HepG2 (cell line): ENCODE measurements at places on chromosomes 3 and 15.

- H3K27me3 ChIP-seq: no peaks in the 10 kb centered on the region
- no peak overlapping the region for H3K27ac ChIP-seq
- no peak overlapping the region for H3K4me3 ChIP-seq
- no peak for DNase-seq
- no peaks in the 10 kb centered on the region for H3K4me1 ChIP-seq
Observed at GRCh38 chr15:93173369-93173768, 84.4 kb upstream of the RGMA start.

DNA sequence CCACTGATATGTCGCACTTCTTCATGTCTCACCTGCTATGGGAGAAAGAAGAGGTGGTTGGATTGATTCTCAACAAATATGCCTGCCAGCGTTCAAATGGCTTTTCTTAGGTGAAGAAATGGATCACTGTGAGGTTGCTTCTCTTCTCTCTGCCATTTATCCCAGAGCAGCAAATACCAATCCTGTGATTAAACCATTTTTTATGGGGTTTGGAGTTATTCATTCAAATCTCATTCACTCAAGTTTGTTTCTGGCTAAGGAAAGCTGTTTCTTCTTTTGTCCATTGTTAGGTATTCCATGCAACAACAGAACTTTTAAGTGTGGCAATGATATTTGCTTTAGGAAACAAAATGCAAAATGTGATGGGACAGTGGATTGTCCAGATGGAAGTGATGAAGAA lies 12.2 kb upstream of the C3orf52 start:
- H3K27ac ChIP-seq: no peak overlapping the region
- H3K4me3 ChIP-seq: no peak overlapping the region
- H3K36me3 ChIP-seq: no peaks in the 10 kb centered on the region
- peaks cover 18% of the 10 kb centered on the region for H3K4me1 ChIP-seq
- no peak for DNase-seq

- H3K27me3 ChIP-seq: no peaks in the 10 kb centered on the region
- H3K4me1 ChIP-seq: peaks cover 71% of the 10 kb centered on the region
- peak overlapping the region; percentile 14 for H3K27ac ChIP-seq
- no peak for DNase-seq
- peak overlapping the region; percentile 62 for H3K4me3 ChIP-seq
- H3K36me3 ChIP-seq: no peaks in the 10 kb centered on the region
Observed at GRCh38 chr15:77508541-77509243, 88.0 kb downstream of the HMG20A start.

GRCh38 chr15:68553994-68554720 lies 24.6 kb upstream of the CORO2B start:
- H3K27me3 ChIP-seq: no peaks in the 10 kb centered on the region
- no peak overlapping the region for H3K27ac ChIP-seq
- H3K4me1 ChIP-seq: no peaks in the 10 kb centered on the region
- H3K4me3 ChIP-seq: no peak overlapping the region

DNA sequence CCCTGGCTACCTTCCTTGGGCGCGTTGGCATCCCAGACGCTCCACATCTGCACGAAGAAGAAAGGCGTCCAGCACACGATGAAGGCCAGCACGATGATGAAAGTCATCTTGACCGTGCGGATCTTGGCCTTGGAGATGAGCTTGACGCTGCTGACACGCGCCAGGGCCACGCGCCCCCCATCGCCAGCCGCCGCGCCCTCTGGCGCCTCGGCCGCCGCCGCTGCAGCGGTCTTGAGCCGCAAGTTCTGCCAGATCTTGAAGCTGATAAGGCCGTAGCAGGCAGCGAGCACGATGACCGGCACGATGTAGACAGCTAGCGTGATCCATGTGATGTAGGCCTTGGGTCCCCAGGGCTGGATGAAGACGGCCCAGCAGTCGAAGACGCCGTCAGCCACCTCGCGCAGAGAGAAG lies 2.2 kb downstream of the OXTR start:
- H3K27ac ChIP-seq: no peak overlapping the region
- peaks cover 38% of the 10 kb centered on the region for H3K4me1 ChIP-seq
- H3K36me3 ChIP-seq: no peaks in the 10 kb centered on the region
- no peak for DNase-seq
- peaks cover 9% of the 10 kb centered on the region; the same call in 2 of the 3 replicates for H3K27me3 ChIP-seq
- H3K4me3 ChIP-seq: no peak overlapping the region

DNA sequence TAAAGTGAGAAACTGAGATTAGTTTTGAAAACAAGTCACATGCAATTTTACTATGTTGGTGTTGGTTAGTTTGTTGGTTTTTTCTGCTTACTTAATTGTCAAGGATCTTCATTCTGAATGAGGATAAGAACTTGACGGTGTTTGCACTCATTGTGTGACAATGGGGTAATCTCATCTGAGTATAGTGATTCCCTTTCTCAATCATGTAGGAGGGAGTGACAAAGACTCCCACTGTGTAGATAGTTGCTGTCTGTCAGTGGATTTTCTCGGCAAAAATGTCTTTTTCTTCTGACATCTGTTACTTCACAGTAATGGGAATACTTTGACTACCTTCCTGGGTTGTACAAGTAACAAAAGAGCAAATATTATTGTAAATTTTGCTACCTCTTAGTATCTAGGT lies 23.5 kb downstream of the KCNH8 start:
- no peak overlapping the region for H3K27ac ChIP-seq
- DNase-seq: no peak
- H3K4me1 ChIP-seq: no peaks in the 10 kb centered on the region
- H3K36me3 ChIP-seq: no peaks in the 10 kb centered on the region
- H3K4me3 ChIP-seq: no peak overlapping the region

GRCh38 chr3:131082871-131083863 lies 56.5 kb downstream of the NEK11 start:
- no peak overlapping the region for H3K4me3 ChIP-seq
- H3K4me1 ChIP-seq: no peaks in the 10 kb centered on the region
- no peak for DNase-seq
- no peak overlapping the region for H3K27ac ChIP-seq
- H3K36me3 ChIP-seq: no peaks in the 10 kb centered on the region

DNA sequence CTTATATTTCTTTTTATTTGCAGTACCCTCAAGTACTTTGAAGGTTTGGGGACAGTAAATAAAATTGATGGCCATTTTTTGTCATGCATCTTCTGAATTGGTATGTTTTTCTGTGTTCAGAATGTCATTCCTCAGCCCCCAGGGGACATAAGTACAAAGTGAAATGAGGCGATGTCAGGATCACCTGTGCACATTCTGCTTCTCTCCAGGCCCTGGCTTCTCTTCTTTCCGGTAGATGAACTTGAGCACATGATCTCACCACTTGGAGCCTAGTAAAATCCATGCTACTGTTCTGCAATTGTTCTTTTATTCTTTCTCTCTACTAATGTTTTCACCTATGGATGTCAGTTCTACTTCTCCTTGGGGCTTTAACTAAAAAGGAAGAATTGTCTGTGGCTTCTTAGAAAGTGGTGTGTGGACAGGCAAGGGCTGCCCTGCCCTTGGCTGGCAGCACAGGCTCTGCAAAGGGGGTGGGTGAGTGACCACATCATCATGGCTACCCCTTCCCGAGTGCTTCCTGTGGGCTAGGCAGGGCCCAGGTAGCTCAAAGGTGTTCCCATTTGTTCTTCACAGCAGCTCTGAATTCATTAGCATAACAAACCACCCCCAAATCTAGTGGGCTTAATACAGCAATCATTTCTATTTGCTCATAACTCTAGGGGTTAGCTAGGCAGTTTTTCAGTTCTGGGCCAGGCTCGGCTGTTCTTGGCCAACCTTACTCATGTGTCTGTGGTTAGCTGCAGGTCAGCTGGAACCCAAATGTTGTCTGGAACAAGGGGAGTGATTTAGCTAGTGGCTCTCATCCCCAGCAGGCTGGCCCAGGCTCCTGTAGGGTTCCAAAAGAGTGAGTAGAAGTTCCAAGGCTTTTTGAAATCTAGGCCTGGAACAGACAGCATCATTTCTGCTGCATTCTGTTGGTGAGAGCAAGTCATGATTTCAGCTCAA lies 154.0 kb upstream of the CTDSPL start:
- H3K4me3 ChIP-seq: no peak overlapping the region
- DNase-seq: no peak
- no peaks in the 10 kb centered on the region for H3K36me3 ChIP-seq
- H3K27me3 ChIP-seq: peaks cover 2% of the 10 kb centered on the region; the same call in 1 of the 2 replicates
- no peaks in the 10 kb centered on the region for H3K4me1 ChIP-seq
- no peak overlapping the region for H3K27ac ChIP-seq

DNA sequence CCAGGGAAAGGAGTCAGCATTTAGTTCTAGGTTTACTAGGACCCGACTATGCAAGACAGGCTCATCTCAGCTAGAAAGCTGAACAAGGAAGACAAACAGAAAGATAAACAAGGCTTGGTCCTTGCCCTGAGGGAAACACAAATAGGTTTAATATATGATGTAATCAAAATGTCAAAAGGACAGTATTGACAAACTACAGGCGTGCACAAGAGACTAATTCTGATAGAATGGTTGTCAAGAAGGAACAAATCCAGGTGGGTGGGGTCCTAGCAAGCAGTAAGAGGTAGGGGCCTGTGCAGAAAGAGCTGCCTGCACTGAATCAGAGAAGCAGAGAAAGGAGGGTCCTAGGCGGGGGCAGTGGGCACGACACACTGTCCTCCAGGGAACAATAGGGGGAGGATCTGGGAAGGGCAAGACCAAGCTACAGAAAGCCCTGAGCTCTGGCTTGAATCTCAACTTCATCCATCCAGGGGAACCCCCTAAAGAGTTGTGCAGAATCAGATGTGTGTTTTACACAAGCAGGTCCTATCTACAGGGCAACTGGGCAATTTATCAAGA lies 23.4 kb downstream of the RFTN1 start:
- H3K36me3 ChIP-seq: no peaks in the 10 kb centered on the region
- no peak for DNase-seq
- no peak overlapping the region for H3K27ac ChIP-seq
- no peaks in the 10 kb centered on the region for H3K4me1 ChIP-seq

DNA sequence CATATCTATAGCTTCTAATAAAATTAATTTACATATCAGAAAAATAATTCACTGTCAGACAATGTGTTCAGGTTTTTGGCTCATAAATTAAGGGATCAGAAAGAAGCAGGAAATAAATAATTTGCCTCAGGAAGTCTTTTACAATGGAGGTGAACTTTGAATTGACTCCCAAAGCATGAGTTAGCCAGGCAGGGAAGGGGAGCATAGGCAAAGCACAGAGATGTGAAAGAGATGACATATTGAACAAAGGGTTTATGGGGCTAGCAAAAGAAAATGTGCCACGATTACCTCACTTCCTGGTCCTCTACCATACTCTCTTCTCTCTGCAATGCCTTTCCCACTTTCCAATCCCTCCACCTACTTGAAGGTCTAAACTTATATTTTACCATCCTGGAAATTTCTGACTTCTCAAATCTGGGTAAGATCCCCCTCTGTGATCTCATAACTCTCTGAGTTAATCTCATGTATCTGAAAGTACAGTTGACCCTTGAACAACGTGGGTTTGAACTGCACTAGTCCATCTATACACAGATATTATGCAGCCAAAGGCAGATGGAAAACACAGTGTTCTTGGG lies 4.1 kb upstream of the HEXA start:
- H3K36me3 ChIP-seq: no peaks in the 10 kb centered on the region
- peaks cover 24% of the 10 kb centered on the region for H3K4me1 ChIP-seq
- H3K27ac ChIP-seq: no peak overlapping the region

DNA sequence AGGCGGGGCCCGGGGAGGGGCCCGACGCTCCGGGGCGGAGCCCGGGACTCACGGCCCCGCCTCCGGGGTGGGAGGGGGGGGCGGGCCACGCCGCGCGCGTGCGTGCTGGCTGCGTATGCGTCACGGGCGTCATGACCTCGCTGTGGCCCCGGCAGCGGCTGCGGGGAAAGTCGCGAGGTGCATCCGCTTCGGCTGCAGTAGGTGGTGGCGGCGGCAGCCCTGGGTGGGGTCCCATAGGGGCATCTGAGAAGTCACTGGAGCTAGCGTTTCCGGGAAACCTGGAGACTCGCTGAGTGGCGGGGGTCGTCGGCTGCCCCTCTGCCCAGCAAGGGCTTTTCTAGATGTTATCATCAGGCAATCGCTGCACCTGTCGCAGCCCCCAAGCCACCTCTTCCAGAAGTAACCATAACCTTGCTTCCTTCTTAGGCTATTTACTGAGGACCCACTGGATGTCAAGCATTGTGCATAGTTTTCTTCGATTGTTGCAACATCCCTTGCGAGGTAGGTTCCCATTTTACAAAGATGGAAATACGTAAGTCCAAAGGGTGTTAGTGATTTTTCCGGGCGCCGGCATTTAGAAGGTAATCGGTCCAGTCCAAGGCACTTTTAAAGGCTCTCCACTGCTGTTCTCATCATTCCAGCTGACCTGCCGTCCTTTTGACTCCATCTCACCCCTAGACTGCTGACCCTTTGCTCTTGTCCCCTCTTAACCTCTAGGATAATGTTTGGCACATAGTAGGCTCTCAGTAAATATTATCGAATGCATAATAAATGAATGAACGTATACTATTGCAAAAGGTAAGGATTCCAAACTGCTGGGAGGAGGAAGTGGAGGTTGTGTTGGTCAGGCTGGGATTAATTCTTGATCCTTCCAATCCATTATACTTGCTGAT lies at the start of gene GDPGP1:
GDPGP1 (plus strand) TSS at position 114 of the 893 bp plus-strand sequence. CDS start 6,700 bp downstream, outside the sequence.
- peak; percentile 24 for DNase-seq
- peaks cover 28% of the 10 kb centered on the region for H3K4me1 ChIP-seq
- peaks cover 5% of the 10 kb centered on the region for H3K36me3 ChIP-seq
- H3K4me3 ChIP-seq: peak within 1 kb of the TSS; percentile 80
